ENCODE measurements at places on chromosomes 5 and 9. TPM values are rescaled to one million over a fixed set of nuclear protein-coding genes. Genes with fewer than 3 reads are reported as not detected.
A peak's percentile ranks its signal among the peaks of the same experiment; 100 is the strongest.

The SPATA31D4 gene
- not detected for total RNA-seq

The AK8 gene
- total RNA-seq = not detected

The SLU7 gene
- total RNA-seq = 61.9 TPM

The SPATA6L gene
- total RNA-seq = 18.2 TPM

- DNase-seq = no peak
- H3K27ac ChIP-seq = peak overlapping the region; percentile 38
- H3K27me3 ChIP-seq = no peaks in the 10 kb centered on the region
These were observed 44.9 kb downstream of the MACROH2A1 start for GRCh38 chr5:135353952-135354721.

DNA sequence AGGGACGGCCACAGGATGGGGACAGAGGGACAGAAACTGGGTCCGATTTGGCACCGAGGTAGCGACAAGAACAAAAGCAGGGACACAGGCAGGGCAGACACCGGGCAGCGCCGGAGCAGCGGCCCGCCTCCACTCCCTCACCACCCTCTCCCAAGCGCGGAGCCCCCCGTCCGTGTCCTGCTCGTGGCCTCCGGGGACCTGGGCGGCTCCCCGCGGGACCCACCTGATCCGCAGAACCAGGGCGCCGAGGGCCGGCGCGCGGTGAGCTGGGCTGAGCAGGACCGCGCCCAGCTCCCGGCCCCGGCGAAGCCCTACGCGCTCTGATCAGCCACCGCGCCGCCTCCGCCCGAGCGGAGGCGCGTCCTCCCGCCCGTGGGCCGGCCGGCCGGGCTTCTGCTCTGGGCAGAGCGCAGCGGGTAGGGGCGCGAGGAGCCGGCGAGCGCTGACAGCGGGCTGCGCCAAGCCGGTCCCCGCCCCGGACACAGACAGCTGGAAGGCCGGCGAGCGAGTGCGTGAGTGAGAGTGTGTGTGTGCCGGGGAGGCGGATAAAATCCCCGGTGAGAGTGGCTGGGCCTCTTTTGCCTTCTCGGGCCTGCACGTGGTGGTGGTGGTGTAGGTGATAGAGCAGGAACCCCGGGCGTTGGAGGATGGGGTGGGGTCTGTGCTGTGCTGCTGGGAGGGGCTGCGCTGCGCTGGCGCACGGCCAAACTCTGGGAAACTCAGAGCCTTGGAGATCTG lies at the start of gene GGTA1:
Gene GGTA1, minus strand, starts transcription at position 418 of the 738 bp plus-strand sequence. CDS start 31,922 bp downstream, outside the sequence.
- H3K27me3 ChIP-seq = no peaks in the 10 kb centered on the region
- peak within 1 kb of the TSS; percentile 54 for H3K27ac ChIP-seq
- DNase-seq = no peak
- no peaks in the 10 kb centered on the region for H3K36me3 ChIP-seq
- H3K4me1 ChIP-seq = peaks cover 18% of the 10 kb centered on the region
- H3K4me3 ChIP-seq = peak within 1 kb of the TSS; percentile 49
